ENCODE measurements at places on chromosomes 1 and 21.

DNA sequence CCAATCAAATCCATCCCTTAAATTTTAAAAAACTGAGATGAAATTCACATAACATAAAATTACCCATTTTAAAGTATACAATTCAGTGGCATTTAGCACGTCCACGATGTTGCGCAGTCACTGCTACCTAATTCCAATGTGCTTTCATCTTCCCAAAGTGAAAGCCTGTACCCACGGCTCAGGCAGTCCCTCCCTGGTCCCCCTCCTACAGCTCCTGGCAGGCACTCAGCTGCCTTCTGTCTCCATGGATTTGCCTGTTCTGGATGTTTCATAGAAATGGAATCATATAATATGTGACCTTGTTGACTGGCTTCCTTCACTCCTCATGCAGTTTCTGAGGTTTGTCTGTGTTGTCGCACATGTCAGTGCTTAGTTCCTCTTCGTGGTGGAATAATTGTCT, 386.3 kb downstream of the CAMTA1 start:
- DNase-seq, result no peak

DNA sequence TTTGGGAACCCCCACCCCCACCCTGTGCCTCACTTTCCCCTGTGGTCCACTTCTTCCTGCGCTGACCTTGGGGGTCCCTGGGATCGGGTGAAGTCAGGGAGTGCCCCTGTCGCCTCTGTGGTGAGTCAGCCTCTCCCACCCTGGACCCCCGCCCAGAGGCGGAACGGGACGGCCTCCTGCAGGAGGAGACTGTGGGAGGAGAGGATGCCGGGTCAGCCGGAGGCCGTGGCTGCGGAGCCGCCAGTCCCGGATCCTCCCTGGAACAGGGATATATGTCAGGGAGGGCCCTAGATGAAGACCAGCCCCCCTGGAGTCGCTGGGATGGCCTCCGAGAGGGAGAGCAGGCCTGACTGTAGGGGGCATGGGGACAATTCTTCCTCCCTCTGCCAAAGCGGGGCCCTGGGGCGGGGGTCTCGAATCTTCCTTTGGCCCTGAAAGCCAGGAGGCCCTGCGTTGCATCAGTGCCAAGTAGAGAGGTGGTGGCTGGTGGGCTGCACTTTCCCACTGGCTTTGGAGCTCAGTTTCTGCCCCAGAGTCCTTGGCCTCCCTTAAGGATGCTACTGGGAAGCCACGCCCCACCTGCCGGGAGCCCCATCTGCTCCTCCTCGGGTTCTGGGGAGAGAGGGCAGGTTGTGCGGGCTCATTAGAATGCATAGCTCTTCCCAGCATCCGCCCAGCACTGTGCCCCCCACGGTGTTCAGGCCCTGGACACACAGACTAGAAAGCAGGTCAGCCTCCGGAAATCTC, 930 bp downstream of the ARHGEF10L start:
- DNase-seq, result no peak

- DNase-seq, result no peak
Measured at GRCh38 chr1:177366091-177366490, 195.3 kb downstream of the BRINP2 start.

GRCh38 chr1:208855403-208855802, 611.2 kb upstream of the PLXNA2 start:
- DNase-seq, result no peak

GRCh38 chr1:113881661-113882060, 5.7 kb downstream of the BCL2L15 start:
- no peak for DNase-seq

DNA sequence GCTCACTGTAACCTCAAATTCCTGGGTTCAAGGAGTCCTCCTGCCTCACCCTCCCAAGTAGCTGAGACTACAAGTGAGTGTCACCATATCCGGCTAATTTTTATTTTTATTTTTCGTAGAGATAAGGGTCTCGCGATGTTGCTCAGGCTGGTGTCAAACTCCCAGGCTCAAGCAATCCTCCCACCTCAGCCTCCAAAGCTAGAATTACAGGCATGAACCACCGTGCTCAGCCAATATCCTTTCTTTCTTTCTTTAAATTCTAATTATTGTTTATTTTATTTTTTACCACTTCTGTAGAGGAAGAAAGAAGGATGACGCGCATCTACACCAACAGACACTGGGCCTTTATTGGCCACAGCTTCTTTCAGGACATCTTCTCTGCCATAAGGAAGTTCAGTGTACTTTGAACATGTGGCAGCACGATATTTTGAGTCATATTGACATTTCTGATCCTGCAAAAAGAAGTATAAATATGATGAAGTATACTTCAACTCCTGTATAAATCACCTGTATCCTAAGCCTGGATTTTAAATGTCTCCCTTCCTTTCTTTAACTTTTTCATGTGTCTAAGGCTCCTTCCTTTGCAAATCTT, 15.8 kb downstream of the CTSS start:
- no peak for DNase-seq

GRCh38 chr1:85308833-85309350, 32.5 kb upstream of the BCL10 start:
- no peak for DNase-seq

- DNase-seq, result no peak
Measured at GRCh38 chr1:91166106-91166712, 144.4 kb upstream of the ZNF644 start.

GRCh38 chr1:89844241-89844807, 23.5 kb downstream of the LRRC8D start:
- DNase-seq, result peak; percentile 50

DNA sequence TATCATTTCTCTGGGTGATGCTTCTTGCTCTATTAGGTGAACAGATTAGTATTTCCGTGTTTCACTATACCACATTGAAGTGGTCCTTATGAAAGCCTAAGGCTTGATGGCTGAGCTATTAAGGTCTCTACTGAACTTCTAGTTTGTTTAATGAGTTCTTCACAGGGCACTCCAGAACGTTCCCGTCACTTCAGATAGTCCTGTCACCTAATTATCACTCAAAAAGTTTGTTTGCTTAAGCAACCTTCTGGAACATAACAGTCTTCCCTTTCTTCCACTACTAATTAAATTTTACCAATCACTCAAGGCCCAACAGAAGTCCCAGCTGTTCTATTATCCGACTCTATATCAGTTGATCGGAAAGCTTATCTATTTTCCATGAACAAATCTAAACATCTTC, 104.6 kb upstream of the ZC3H11B start:
- DNase-seq, result no peak

- DNase-seq, result peak; percentile 10
Measured at GRCh38 chr1:56578963-56579875, at the start of gene PLPP3. Gene PLPP3, minus strand, starts transcription at chr1:56579563. Its CDS starts 547 bp downstream, at chr1:56579016.

- no peak for DNase-seq
Measured at GRCh38 chr1:209417761-209418160, 165.8 kb upstream of the CAMK1G start.

DNA sequence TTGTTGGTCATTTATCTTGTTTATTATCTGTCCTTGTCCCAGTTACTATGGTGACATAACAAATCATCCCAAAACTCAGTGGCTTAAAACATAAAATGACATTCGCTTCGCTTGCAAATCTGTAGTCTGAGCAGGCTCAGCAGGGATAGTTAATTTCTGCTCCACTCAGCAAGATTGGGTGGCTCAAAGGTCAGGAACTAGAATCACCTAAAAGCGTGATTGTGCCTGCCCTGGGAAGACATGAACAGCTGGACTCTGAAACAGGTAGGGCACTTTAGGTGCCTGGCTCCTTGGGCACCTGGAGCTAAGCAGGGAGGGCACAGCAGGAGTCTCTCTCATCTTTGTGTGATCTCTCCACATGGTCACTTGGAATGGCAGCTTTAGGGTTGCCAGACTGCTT, 14.7 kb upstream of the TRAF3IP3 start:
- no peak for DNase-seq

- DNase-seq, result no peak
Measured at GRCh38 chr1:176577646-176578197, 114.7 kb downstream of the PAPPA2 start.

DNA sequence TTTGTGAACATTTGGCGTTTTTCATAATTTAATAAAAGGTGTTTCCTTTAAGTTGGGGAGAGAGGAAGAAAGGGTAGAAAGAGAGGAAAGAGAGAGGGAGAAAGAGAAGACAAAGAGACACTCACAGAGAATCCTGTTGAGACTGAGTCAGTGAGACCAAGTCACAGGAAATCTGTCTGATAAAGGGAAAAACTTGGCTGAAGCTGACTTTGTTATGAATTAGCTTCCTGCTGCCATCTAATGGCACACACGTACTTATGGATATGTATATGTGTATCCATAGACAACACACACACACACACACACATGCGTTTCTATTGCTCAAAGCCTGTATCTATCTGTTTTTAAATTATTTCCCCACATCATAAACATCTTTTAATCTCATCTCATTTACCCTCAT, 42.5 kb upstream of the DISC1 start:
- DNase-seq, result no peak

DNA sequence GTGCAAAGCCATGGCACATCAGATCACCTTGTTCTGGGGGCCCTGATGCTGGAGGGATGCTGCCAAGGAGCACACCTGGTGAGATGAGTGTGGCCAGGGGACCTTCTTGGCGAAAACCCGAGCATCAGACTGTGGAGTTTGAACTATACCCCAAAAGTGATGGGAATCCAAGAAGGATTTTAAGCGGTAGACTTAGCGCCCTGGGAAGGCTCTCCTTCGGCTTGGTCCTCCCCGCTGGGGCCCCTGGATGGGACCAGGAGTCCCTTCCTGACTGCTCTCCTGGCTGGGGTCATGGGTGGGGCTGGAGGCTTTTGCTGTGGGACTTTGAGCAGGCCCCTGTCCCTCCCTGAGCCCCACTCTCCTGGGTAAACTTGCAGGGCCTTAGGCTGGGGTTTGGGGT, 10.5 kb downstream of the ZNF362 start:
- no peak for DNase-seq
